Liver (tissue), 10 donors: ENCODE measurements at places on chromosomes 12 and 14. TPM values are rescaled to one million over a fixed set of nuclear protein-coding genes. Genes with fewer than 3 reads are reported as not detected.

Gene PRICKLE1
- 0.59 TPM for polyA plus RNA-seq

Gene RNF212B
- polyA plus RNA-seq = not detected

Gene MLEC
- polyA plus RNA-seq = 96.3 TPM

- DNase-seq = no peak
Measured at GRCh38 chr14:104082807-104083206, 2.7 kb upstream of the ASPG start.
